Left kidney (tissue), 8 donors: ENCODE measurements at places on chromosomes 11 and 22. TPM values are rescaled to one million over a fixed set of nuclear protein-coding genes. Genes with fewer than 3 reads are reported as not detected.
A peak's percentile ranks its signal among the peaks of the same experiment; 100 is the strongest.

- DNase-seq = no peak
Observed at GRCh38 chr22:39472570-39473556, 16.1 kb downstream of the MGAT3 start.

GRCh38 chr22:46579751-46580449 lies 40.3 kb upstream of the GRAMD4 start:
- DNase-seq = no peak

DNA sequence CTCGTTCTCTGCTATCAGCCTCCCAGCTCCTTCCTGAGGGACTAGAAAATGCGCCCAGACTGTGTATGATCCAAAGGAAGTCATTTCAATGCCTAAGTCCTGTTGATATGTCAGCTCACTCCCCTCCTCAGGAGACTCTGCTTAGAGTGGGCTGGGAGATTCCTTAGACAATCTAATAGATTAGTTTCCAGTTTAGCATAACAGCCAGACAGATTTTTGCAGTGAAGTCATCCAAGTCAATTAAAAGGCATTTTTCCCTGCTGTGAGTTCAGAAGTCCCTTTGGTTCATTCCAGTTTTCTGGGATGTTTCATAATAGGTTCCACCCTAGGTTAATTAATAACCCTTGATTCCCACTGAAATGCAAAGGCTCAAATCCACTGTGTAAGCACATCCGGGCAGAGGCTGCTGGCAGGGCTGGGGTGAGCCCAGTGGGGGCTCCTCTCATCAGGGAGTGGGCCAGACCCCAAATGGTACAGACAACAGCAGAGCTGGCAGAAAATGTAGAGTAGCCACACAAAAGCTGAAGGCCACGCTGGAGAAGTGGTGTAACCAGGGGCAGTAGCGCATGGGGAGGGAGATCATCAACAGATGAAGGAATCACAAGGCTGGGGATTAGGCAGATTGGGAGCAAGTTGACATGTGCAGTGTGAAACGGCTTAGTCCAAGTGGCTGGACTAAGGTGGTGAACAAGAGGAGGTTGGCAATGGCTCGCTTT lies 90.6 kb downstream of the SYN3 start:
- DNase-seq = peak; percentile 46

DNA sequence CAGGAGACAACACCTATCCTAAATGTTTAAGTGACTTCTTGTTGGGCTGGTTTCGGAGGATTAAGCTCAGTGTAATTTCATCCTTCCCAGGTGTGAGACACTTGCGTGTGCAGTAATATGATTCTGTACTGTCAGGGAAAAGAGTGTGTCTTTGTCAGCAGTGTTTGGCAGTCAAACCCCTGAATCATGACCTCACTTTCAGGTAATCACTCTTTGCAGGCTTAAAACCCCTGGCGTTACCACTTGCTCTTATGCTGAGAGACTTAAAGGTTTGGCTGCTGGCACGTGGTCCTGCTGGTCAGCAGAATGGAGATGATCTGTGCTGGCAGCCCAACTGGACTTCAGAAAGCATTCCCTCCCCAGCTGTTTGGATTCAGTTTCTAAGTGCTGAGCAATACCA lies 56.1 kb downstream of the APIP start:
- DNase-seq = peak; percentile 14

GRCh38 chr22:27778294-27779090 lies 23.1 kb downstream of the MN1 start:
- no peak for DNase-seq

DNA sequence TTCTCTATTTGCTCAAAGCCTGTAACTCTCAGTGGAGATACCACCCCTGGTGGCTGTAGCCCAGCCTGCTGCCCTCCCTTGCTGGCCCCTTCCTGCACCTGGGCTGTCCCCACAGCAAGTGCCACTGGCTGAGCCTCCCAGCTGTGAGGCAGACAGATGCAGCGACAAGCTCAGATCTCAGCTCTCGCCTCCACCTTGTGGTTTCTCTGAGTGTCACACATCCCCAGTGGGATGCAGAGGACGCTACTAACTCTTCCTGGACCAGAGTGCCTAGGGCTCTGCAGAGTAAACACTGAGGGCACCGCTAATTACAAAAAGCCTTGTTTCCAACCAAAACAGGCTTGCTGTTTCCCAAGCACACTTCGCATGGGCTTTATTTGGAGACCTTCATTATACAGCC lies 8.9 kb downstream of the YPEL1 start:
- DNase-seq = no peak

DNA sequence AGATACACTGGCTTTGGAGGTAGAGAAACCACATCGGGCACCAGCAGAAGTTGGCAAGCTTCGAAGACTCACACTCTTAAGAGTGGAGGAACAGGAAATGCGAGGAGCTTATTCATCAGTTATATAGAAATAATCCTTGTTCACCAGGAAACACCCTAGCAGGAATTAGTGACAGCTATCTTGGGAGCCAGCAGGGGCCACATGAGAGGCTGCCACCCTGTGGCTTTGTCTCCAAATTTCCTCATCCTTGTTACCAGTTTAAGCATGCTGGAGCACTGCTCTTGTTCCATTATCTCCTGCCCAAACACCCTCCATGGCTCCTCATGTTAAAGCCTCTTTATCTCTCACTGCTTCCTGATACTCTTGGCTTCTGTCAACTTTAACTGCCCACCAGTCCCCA lies 131.0 kb downstream of the PLEKHA7 start:
- DNase-seq = no peak

GRCh38 chr22:24063986-24064385 lies 52.9 kb downstream of the CABIN1 start:
- DNase-seq = no peak

CHST1 gene
- polyA plus RNA-seq = 11.1 TPM

PLAAT3 gene
- polyA plus RNA-seq = 15.1 TPM

KRTAP5-10 gene
- 0.53 TPM for polyA plus RNA-seq

P2RX6 gene
- polyA plus RNA-seq = 1.4 TPM
